Activated CD4-positive, alpha-beta memory T cell treated with anti-CD3 and anti-CD28 coated beads for 36 hours (primary cell): ENCODE measurements at places on chromosomes 16 and 17.
A peak's percentile ranks its signal among the peaks of the same experiment; 100 is the strongest.

- H3K27ac ChIP-seq: no peak overlapping the region
- DNase-seq: no peak
- H3K4me1 ChIP-seq: no peaks in the 10 kb centered on the region
- no peaks in the 10 kb centered on the region for H3K27me3 ChIP-seq
- H3K36me3 ChIP-seq: no peaks in the 10 kb centered on the region
Measured at GRCh38 chr17:12485361-12485906, 180.3 kb upstream of the MYOCD start.

- peaks cover 40% of the 10 kb centered on the region for H3K36me3 ChIP-seq
- peak overlapping the region; percentile 91 for H3K4me3 ChIP-seq
- H3K27me3 ChIP-seq: no peaks in the 10 kb centered on the region
- peak overlapping the region; percentile 92 for H3K27ac ChIP-seq
Measured at GRCh38 chr17:18184143-18185031, 759 bp downstream of the ALKBH5 start.

- no peak overlapping the region for H3K4me3 ChIP-seq
- no peaks in the 10 kb centered on the region for H3K36me3 ChIP-seq
- DNase-seq: no peak
Measured at GRCh38 chr17:47244697-47245096, 8.9 kb upstream of the ITGB3 start.

- H3K36me3 ChIP-seq: no peaks in the 10 kb centered on the region
- H3K4me3 ChIP-seq: no peak overlapping the region
- DNase-seq: no peak
- H3K27me3 ChIP-seq: no peaks in the 10 kb centered on the region
- H3K27ac ChIP-seq: no peak overlapping the region
Measured at GRCh38 chr17:14866266-14866665, 398.9 kb downstream of the PMP22 start.

DNA sequence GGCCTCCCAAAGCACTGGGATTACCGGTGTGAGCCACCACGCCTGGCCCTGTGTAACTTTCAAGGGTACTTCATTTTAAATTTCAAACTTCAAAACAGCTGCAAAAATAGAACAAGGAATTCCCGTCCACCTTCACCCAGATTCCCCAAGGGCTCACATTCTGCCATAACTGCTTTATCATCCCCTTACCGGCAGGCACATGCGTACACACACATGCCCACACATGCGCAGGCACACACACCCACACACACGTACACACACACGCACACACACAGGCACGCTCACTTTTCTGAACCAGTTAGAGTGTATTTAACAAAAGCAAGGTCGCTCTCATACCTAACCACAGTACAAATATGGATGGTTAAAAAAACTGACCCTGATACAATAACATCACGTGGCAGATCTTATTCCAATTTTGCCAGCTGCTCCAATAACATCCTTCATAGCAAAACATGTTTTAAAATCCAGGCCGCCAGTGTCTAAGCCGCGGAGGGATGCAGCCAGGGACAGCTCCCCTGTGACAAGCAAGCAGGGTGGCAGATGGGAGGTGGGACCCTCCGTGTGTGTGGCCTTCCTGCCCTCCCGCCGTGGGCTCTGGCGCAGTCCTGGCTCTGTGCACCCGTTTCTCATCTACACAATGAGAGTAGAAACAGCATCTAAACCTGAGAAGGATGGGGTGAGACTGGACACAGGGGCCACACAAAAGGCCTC lies 23.1 kb downstream of the PDIA2 start:
- peaks cover 10% of the 10 kb centered on the region for H3K36me3 ChIP-seq
- no peak for DNase-seq
- H3K27me3 ChIP-seq: no peaks in the 10 kb centered on the region
- peaks cover 6% of the 10 kb centered on the region for H3K4me1 ChIP-seq
- no peak overlapping the region for H3K27ac ChIP-seq
- no peak overlapping the region for H3K4me3 ChIP-seq
